ENCODE measurements at places on chromosomes 3 and 15. TPM values are rescaled to one million over a fixed set of nuclear protein-coding genes. Genes with fewer than 3 reads are reported as not detected.

Gene C2CD4A
- 0.34 TPM for total RNA-seq

DNA sequence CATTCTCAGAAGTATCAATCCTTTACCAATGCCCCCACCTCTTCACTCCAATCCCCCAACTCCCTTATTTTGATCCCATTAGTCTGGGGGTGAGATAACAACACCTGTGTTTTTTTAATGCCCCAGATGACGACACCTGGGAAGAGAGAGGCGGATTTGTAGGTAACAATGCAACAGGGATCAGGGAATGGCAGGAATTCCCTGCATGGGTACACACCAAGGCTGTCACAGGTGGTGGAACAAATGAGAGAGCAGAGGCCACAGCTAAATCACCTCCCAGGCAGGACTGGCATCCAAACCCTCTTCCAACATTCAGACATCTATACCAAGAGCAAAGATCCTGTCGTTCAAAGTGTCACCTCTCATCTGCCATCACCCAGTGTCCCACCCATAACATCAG, 319.2 kb upstream of the TRIM42 start:
- DNase-seq, result no peak

Gene AMIGO3
- 0.28 TPM for total RNA-seq

DNA sequence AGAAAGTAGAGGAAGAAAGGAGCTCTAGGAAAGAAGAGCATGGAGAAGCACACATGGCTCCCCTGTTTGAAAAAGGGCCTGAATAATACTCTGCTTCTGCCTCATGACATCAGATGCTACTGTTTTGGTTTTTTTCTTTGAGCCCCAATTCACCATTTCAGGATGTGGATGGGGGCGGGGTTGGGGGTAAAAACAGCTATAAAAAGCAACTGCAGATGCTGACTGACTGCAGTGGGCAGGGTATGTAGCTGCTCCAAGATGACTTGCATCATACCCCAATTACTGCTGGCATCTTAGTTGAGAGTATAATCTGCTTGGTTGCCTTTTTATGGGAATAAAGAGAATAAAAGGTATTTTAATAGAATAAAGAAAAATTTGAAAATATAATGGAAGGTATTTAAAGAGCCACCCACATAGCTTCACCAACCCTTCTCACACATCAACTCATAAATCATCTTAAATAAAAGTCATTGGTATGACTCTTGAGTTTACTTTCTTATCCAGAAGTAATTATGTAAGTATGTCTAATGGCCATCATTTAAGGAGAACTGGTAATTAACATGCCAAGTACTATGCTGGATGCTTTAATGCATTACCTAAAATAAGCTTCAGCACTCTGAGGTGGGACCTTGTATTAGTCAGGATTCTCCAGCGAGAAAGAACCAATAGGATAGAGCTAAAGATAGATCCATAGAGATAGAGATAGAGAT, 36.4 kb upstream of the TMEM45A start:
- no peak for DNase-seq

Gene ACSBG1
- 0.35 TPM for total RNA-seq

Gene ZDHHC23
- 0.74 TPM for total RNA-seq
